ENCODE measurements at places on chromosomes 1 and 21. TPM values are rescaled to one million over a fixed set of nuclear protein-coding genes. Genes with fewer than 3 reads are reported as not detected.

The DNAJC16 gene
- 8.1 TPM for total RNA-seq

The DCST2 gene
- total RNA-seq = not detected

The TRNP1 gene
- 3.3 TPM for total RNA-seq

The KRTAP19-4 gene
- total RNA-seq = not detected

The SAMD13 gene
- 0.29 TPM for total RNA-seq

The SYCP1 gene
- total RNA-seq = not detected

The HAPLN2 gene
- not detected for total RNA-seq

The DNASE2B gene
- total RNA-seq = not detected

The WNT4 gene
- total RNA-seq = not detected
